Breast epithelium (tissue), 4 donors: ENCODE measurements at places on chromosomes 12 and 14. TPM values are rescaled to one million over a fixed set of nuclear protein-coding genes. Genes with fewer than 3 reads are reported as not detected.

The ZDHHC22 gene
- total RNA-seq = not detected

The OTUB2 gene
- total RNA-seq = 0.64 TPM

The PHLDA1 gene
- 32.6 TPM for total RNA-seq

The SERPINA12 gene
- not detected for total RNA-seq

The VRK1 gene
- total RNA-seq = 16.7 TPM

The IRAK3 gene
- total RNA-seq = 22.2 TPM

The LYZ gene
- total RNA-seq = 99.9 TPM

The MUCL1 gene
- 3.4 TPM for total RNA-seq

The GALNT9 gene
- not detected for total RNA-seq
